ENCODE measurements at places on chromosomes 1 and 21.

- no peak for DNase-seq
These were observed 207.3 kb downstream of the LHX8 start for GRCh38 chr1:75341537-75341936.

GRCh38 chr1:97281962-97282361, 560.4 kb downstream of the PTBP2 start:
- no peak for DNase-seq

GRCh38 chr1:199113265-199113869, 474.5 kb downstream of the PTPRC start:
- DNase-seq, result peak; percentile 69

DNA sequence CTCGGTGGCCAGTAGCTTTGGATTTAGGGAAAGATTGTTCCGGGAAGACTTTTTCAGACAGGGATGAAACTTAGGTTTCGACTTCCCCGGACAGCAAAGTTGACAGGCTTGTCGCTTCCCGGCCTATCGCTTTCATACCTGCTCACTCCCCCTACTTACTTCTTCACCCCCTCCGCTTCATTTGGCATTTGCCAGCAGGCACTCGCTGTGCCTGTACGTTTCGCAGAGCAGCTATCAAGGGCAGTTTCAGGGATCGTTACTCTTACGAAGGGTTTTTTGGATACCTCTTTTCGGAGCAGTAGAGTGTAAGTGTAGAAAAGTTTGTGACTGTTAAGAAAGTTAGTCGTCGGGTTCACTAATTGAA, 393 bp downstream of the BLZF1 start:
- peak; percentile 14 for DNase-seq

- no peak for DNase-seq
These were observed 36.2 kb downstream of the UBE2G2 start for GRCh38 chr21:44765231-44766013.

- no peak for DNase-seq
These were observed 154.3 kb upstream of the COL6A1 start for GRCh38 chr21:45827302-45827692.

DNA sequence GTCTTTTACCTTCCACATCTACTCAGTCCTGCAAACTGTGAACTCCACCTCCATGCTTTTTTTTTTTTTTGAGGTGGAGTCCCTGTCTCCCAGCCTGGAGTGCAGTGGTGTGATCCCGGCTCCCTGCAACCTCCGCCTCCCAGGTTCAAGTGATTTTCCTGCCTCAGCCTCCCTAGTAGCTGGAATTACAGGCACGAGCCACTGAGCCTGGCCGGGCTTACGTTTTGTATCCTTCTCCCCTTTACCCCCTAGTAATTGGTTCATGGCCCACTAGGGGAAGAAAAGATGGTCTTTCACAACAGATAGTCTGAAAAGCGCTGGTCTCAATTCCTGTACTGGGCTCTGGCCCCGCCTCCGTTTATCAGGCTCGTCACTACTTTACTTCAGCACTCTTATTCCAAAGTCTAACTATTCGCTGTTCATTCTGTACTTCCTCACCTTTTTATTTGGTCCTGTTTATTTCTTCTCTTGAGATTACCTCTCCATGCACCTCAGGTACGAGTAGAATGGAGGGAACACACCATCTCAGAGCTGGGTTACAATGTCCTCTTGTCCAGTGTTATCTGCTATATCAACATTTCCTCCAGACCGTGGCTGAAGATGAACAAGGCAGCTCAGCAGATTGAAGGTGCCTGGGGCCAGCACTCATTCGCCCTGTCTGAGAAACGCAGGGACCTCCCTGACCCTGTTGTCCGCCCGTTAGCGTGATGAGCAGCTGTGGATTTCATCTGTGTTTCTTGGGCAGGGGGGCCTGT, 16.2 kb downstream of the CNST start:
- DNase-seq, result no peak

DNA sequence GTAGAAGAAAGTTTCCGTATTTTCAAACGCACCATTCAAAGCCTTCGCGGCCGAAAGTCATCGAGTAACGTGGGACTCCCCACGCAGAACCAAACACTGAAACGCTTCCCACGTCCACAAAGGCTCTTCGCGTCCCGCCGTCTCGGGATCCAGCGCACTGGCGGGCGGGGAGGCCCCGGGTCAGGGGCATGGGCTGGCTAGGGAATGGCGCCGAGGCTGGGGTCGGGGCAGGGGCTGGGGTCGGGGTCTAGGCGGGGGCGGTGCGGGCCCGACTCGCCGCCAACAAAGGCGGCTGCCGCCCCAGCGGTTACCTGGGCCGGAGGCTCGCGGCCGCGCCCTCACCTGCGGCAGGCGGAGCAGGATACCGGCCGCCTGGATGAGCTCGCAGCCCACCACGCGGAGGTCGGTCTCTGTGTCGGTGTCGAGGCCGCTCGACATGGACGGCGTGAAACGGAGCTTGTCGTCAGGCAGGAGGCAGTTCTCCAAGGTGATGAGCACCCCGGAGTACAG, 403 bp downstream of the CCNL2 start:
- DNase-seq, result no peak

DNA sequence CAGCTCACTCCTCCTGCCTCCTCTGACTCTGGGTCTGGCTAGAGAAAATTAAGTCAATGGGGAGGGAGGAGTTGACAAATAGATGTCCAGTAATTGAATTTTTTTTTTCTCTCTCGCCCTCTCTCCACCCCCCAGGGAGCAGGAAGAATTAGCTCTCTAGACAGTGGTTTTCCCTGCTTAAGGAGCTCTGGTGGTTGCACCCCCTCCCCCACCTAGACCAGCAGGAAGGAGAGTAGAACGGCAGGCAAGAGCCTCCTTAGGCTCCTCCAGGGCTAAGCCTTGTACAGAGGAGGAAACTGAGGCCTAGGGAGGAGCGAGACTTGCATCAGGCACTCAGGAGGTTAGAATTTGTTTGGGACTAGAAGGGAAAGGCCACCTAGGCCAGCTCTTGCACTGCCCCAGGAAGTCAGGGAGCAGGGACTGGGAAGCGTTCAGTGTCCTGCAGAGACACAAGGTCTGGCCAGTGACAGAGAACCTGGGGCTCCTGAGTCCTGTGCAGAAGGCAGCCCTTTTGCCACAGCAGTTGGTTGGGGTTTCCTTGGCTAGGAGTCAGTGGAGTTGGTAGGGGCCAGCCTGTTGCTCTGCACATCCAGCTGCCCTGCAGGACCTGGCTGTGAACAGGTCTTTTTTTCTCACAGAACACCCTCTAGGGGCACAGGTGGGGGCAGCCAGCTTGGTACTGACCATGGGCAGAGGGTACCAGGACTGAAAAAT, 49.5 kb upstream of the ACOT11 start:
- no peak for DNase-seq

- DNase-seq, result no peak
These were observed 8.8 kb downstream of the TMEM63A start for GRCh38 chr1:225873281-225873850.

- no peak for DNase-seq
These were observed 38.5 kb upstream of the ID3 start for GRCh38 chr1:23597635-23598388.

DNA sequence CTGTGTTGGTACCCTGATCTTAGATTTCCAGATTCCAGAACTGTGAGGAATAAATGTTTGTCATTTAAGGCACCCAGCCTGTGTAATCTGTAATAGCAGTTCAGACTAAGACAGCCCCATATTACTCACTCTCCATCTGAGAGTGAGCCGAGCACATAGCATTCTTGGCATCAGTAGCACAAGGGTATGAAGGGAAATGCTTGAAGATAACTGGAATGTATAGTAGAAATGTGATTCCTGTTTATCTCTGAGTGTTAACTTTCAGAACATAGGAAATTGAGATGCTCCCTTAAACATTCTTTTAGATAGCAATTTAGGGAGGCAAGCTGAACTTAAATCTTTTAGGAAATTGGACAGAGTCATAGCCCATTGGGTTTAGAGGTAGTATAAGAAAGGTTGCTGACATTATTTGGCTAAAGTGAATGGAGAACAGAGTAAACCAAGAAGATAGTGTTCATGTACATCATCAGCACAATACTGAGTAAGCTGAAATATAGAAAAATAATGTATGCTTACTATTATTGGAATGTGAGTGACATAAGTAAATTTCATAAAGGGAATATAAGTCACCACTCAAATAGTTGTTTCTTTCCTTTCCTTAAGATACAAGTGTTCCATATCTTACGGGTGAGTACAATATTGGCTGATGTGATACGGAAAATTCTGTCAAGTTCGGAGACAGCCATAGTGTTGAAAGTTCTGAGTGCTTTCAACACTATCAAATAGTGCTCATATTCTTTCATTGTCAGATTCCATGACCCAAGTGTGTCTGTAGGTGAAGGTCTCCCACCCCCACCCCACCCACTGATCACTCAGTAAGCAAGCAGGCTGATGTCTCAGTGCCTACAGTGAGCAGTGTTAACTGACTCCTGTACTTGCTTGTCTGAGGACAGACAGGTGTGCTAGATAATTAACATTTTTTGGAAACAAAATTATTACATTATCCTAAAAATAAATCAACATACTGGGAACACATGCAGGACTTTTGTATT, 73.7 kb downstream of the LRRC8D start:
- no peak for DNase-seq

DNA sequence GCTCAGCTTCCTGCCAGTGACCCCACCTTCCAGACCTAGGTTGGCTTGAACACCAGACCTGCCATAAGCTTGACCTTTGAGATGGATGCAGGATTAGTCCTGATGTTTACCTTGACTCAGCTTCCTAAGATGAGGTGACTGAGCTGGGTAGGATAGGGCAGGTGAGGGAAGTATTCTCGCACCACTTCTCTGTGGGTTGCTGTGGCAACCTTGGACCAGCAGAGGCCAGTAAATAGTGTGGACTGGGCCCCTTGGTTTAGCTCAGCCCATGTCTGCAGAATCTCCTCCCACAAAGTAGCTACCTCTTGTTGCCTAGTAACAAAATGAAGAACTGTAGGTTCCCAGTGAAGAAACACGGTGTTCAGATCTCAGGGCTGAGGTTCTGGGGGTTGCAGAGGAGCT, 8.4 kb downstream of the RPS6KA1 start:
- DNase-seq, result no peak

DNA sequence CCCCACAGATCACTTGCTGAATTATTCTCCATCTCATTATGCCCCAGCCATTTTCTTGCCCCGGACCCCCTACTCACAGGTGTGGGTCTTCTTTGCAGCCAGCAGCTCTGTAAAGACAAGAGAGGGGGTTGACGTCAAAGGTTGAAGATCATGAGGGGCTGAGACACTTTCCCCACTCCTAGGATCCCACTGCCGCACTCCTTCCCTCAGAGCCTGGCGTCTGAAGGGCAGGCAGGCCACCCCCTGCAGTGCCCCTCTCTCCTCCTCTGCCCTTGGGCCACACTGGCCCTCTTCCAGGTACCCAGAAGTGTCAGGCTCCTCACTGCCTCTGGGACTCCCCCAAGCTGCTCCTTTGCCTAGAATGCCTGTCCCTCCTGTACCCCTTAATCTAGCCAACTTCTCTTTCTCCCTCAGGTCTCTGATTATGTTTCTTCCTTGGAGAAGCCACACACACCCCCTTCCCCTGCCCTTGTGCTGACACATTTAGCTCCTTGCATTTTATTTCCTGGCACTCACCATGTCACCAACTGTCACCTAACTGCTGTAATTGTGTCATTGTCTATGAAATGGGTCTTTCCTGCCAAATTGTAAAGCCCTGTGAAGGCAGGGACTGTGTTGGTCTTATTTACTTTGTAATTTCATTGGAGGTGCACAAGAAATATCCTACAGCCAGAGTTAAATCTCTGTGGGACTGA, 2.1 kb downstream of the RORC start:
- DNase-seq, result no peak

GRCh38 chr1:224727351-224728289, 111.5 kb downstream of the CNIH3 start:
- DNase-seq, result no peak

DNA sequence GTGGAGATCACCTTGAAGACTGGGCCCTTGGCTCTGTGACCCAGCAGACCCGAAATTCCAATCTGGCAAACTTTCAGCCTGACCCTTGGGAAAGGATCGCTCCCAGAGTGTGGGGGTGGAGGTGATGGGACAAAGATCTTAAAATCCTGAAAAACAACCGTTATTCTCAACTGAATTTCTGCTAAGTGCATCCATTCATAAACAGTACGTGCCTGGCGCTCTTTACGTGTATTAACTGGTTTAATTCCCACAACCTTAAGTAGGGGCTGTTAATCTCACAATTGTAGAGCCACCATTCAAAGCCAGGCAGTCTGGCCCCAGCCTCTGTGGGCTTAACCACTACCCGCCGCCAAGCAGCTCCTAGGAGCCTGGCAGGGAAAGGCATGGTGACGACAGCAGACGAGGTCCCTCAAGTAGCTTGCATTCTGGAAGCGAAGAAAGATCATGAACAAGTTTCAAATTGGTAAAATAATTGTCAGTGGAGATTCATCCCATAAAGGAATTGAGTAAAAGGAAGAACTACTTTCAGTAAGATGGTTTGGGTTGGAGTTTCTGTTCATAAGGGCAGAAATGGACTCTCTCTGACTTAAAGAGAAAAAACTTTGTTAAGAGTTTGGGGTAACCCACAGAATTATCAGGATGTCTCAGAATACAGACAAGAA, 11.4 kb upstream of the RGS16 start:
- peak; percentile 67 for DNase-seq

- DNase-seq, result no peak
These were observed 17.5 kb downstream of the CSDE1 start for GRCh38 chr1:114740331-114740730.

DNA sequence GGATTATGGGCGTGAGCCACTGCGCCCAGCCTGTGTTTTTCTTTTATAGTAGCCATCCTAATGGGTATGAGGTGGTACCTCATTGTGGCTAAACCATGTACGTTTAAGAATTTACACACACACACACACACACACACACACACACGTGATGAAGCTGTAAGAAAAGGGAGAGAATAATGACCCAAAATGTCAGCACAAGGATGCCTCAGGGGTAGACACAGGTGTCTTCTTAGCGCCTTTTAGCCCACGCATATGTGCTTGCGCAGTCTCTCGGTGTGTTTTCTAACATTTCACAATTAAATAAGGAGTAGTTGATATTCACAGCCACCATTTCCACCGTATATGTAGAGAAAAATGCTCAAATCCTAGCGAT, 782 bp upstream of the PFKL start:
- DNase-seq, result peak; percentile 22

DNA sequence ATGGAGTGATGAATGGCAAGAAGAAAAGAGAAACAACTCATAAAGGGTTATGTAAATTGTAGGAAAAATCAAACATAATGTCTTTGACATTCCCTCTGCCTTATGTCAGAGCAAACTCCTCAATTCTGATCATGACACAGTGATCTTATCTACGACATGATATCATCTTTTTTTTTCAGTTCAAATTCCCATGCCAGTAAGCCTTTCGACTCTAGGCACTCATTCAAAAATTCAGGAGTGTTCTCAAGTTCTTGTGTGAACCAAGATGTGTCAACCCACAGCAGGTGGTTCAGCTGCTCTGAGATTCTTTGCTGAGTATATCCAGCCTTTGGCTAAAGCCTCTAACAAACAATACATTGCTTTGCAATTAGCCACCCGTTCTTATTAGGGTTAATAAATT, 97.1 kb upstream of the ESRRG start:
- DNase-seq, result no peak

GRCh38 chr1:92907949-92908684, 53.1 kb downstream of the DIPK1A start:
- DNase-seq, result no peak
